ENCODE measurements at places on chromosomes 3 and 15. TPM values are rescaled to one million over a fixed set of nuclear protein-coding genes. Genes with fewer than 3 reads are reported as not detected.

The PP2D1 gene
- total RNA-seq: not detected

The WDR93 gene
- 0.38 TPM for total RNA-seq

The FETUB gene
- not detected for total RNA-seq

The SLC28A2 gene
- total RNA-seq: not detected

The MESP2 gene
- not detected for total RNA-seq

The TRANK1 gene
- total RNA-seq: 139 TPM

The CNTN4 gene
- not detected for total RNA-seq

The CRTC3 gene
- total RNA-seq: 92.4 TPM

The SEMA5B gene
- total RNA-seq: not detected

The PPP1R14D gene
- not detected for total RNA-seq

- H3K27ac ChIP-seq: no peak overlapping the region
- no peaks in the 10 kb centered on the region for H3K27me3 ChIP-seq
- no peak overlapping the region for H3K4me3 ChIP-seq
- H3K36me3 ChIP-seq: no peaks in the 10 kb centered on the region
- no peak for DNase-seq
Observed at GRCh38 chr15:37199545-37199944, 99.2 kb upstream of the MEIS2 start.

DNA sequence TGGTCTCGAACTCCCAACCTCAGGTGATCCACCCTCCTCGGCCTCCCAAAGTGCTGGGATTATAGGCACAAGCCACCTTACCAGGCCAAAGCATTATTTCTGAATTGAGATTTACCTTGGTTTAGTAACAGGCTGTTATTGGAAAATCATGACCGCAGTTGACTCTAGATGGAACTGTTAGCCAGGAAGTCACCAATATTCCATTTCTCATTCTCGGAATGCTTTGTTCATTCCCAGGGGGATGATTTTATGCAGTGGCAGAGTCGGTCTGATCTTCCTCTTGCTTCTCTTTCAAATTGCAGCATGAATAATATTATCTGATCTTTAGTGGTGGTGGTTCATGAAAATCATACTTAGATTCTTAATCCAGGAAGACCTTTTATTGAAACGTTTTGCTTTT, 195.5 kb upstream of the MBNL1 start:
- H3K27ac ChIP-seq: no peak overlapping the region
- no peak overlapping the region for H3K4me3 ChIP-seq
- no peaks in the 10 kb centered on the region for H3K36me3 ChIP-seq
- H3K4me1 ChIP-seq: no peaks in the 10 kb centered on the region

GRCh38 chr3:125461896-125462295, 58.1 kb downstream of the SNX4 start:
- peaks cover 39% of the 10 kb centered on the region for H3K36me3 ChIP-seq
- no peak overlapping the region for H3K4me3 ChIP-seq
- H3K27me3 ChIP-seq: no peaks in the 10 kb centered on the region
- no peak for DNase-seq
- no peaks in the 10 kb centered on the region for H3K4me1 ChIP-seq
- H3K27ac ChIP-seq: no peak overlapping the region

- no peak overlapping the region for H3K27ac ChIP-seq
- no peaks in the 10 kb centered on the region for H3K36me3 ChIP-seq
- H3K4me3 ChIP-seq: no peak overlapping the region
- H3K27me3 ChIP-seq: peaks cover 2% of the 10 kb centered on the region
- no peaks in the 10 kb centered on the region for H3K4me1 ChIP-seq
Observed at GRCh38 chr3:151999936-152000335, 126.5 kb downstream of the SUCNR1 start.

DNA sequence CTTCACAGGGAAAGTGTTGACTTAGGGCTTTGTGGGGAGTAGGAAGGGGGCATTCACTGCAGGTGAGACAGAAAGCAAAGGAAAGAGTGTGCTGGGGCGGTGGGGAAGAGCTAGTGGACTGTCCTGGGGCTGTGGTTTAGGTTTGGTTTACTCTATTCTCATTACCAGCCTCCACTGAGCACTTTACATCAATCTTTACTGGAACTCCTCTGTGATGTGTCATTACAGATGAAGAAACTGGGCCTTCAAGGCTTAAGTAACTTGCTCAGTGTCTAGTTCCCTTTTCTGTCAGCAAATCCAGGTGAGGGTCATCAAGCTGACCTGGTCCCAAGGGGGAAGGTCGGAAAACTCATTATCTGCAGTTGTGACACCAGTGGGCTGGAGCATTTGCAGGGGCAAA, 120.2 kb upstream of the PFN2 start:
- no peak for DNase-seq
- H3K36me3 ChIP-seq: no peaks in the 10 kb centered on the region
- H3K27me3 ChIP-seq: no peaks in the 10 kb centered on the region

DNA sequence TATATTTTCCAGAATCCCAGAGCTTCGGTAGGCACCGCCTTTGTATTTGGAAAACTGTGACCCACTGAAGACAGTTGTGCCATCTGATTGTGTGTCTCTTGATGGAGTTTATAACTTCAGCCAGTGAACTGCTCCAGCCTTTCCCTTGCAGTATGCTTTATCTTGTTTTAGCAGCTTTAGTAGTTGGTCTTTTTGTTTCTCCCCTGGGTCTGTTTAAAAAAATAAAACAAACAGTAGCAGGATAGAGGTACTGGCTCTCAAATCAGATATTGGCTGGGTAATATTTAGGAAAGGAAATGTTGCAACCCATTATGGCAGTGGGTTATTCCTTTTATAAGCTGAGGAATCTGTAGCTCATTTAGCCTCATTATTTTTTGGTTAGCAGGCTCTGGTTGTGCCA, 151.5 kb upstream of the BFSP2 start:
- DNase-seq: no peak
- H3K27ac ChIP-seq: no peak overlapping the region
- H3K4me1 ChIP-seq: no peaks in the 10 kb centered on the region
- H3K27me3 ChIP-seq: no peaks in the 10 kb centered on the region
- H3K4me3 ChIP-seq: no peak overlapping the region
- no peaks in the 10 kb centered on the region for H3K36me3 ChIP-seq

- H3K4me3 ChIP-seq: no peak overlapping the region
- no peaks in the 10 kb centered on the region for H3K4me1 ChIP-seq
- H3K36me3 ChIP-seq: no peaks in the 10 kb centered on the region
- H3K27me3 ChIP-seq: no peaks in the 10 kb centered on the region
- no peak for DNase-seq
Observed at GRCh38 chr3:143567823-143568222, 280.4 kb downstream of the SLC9A9 start.

GRCh38 chr3:195956577-195956976, 48.2 kb upstream of the TNK2 start:
- DNase-seq: no peak
- peaks cover 6% of the 10 kb centered on the region for H3K4me1 ChIP-seq
- H3K27ac ChIP-seq: no peak overlapping the region
- no peaks in the 10 kb centered on the region for H3K36me3 ChIP-seq

DNA sequence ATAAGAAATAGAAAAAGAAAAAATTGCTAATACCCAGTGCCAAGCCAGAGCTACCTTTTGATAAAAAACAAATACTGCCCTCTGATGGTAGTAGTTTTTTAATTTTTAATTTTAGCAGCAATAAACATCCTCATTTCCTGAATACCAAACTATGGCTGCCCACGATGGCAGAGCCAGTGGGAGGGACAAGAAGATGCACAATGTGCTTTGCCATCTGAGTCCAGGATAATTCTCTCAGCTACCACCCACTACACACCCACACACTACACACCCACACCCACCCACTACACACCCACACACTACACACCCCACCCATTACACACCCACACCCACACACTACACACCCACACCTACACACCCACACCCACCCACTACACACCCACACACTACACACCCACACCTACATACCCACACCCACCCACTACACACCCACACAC, 17.8 kb downstream of the CEP19 start:
- no peak overlapping the region for H3K27ac ChIP-seq
- peaks cover 18% of the 10 kb centered on the region for H3K4me1 ChIP-seq
- H3K4me3 ChIP-seq: no peak overlapping the region
- H3K36me3 ChIP-seq: no peaks in the 10 kb centered on the region
- H3K27me3 ChIP-seq: no peaks in the 10 kb centered on the region

GRCh38 chr3:136954980-136955780, 2.6 kb upstream of the IL20RB start:
- peaks cover 2% of the 10 kb centered on the region for H3K36me3 ChIP-seq
- H3K27me3 ChIP-seq: no peaks in the 10 kb centered on the region
- H3K4me1 ChIP-seq: peaks cover 4% of the 10 kb centered on the region
- H3K4me3 ChIP-seq: no peak overlapping the region
- DNase-seq: no peak
- no peak overlapping the region for H3K27ac ChIP-seq

DNA sequence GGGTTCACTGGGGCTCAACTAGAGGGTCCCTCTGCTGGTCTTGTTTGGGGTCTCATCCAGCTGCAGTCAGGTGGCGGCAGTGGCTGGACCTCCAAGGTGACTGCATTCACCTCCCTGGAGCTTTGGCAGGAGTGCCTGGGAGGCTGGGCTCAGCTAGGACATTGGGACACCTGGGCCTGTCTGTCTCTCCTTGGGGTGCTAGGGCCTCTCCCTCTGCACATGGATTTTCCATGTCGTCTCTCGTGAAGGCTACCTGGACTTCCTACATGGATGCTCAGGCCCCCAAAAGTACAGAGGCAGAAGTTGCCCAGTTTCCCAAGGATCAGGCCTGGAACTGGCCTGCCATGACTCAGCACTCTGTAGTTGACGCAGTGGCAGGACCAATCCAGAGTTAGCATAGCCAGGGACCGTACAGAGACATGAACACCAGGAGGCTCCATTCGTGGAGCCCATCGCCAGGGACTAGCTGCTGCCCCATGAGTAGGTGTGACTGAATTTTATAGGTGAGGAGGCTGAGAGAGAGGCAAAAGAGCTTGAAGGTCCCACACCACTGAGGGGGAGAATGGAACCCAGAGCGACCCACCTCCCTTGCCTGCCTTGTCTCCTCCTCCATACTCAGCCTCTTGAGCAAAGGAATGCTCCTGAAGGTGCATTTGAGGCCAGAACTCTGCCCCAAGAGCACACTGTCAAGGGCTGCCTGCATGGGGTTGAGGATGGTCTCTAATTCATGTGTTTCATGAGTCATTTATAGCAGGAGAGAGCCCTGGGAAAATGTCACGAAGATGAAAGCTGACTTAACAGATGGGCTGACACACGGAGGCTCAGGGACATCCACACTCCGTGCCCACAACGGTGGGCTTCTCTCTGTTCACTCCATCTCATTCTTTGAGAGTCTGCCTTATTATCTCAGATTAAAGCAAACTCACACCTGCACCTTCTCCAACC, 13.0 kb upstream of the ALDH1A3 start:
- DNase-seq: no peak
- H3K27me3 ChIP-seq: no peaks in the 10 kb centered on the region
- H3K4me1 ChIP-seq: no peaks in the 10 kb centered on the region
- H3K4me3 ChIP-seq: no peak overlapping the region

GRCh38 chr3:107619549-107619948, 96.8 kb downstream of the BBX start:
- H3K36me3 ChIP-seq: no peaks in the 10 kb centered on the region
- H3K4me1 ChIP-seq: no peaks in the 10 kb centered on the region
- H3K27ac ChIP-seq: no peak overlapping the region
- H3K27me3 ChIP-seq: no peaks in the 10 kb centered on the region

- DNase-seq: no peak
- no peak overlapping the region for H3K27ac ChIP-seq
- no peak overlapping the region for H3K4me3 ChIP-seq
- no peaks in the 10 kb centered on the region for H3K36me3 ChIP-seq
- no peaks in the 10 kb centered on the region for H3K27me3 ChIP-seq
- no peaks in the 10 kb centered on the region for H3K4me1 ChIP-seq
Observed at GRCh38 chr15:93209690-93210445, 120.9 kb upstream of the RGMA start.

DNA sequence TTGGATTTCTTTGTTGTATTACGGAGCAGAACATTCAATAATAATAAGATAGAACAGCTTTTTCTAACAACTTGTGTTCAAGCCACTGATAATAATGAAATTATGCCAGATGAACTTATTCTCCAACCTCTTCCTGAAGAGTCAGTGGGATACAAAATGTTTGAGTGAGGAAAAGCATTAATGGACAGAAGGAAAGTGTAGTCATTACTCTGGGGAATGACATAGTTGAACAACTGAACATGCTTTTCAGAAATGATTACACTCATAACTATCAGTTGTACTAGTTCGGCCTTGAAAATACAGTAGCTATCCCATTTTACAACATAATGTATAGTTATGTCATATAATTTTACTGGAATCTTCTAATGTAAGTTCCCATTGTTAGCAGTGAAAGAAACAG, 55.9 kb downstream of the ALCAM start:
- H3K27me3 ChIP-seq: no peaks in the 10 kb centered on the region
- no peak overlapping the region for H3K4me3 ChIP-seq
- no peaks in the 10 kb centered on the region for H3K4me1 ChIP-seq
- no peak for DNase-seq

- no peaks in the 10 kb centered on the region for H3K36me3 ChIP-seq
- H3K4me1 ChIP-seq: peaks cover 66% of the 10 kb centered on the region
- H3K4me3 ChIP-seq: no peak overlapping the region
- no peak for DNase-seq
- H3K27ac ChIP-seq: no peak overlapping the region
Observed at GRCh38 chr15:70493787-70494516, 269.4 kb downstream of the UACA start.

DNA sequence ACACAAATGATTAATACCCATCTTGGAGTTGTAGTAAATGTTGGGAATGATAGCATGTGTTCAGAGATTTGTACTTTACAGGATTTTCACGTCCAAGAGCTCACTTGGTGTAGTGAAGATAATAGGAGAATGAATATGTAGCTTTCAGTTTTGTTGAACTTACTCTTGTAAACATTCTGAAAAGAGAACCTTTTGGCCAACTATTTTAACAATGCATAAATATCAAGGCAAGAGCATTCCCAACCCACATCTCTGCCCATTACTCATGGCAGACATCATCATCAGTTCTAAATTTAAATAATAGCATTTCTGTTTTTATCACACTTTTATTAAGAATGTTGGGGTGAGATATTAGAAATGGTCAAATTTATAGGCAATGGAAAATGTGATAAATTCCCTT, 465.2 kb upstream of the TPRG1 start:
- H3K36me3 ChIP-seq: peaks cover 2% of the 10 kb centered on the region
- H3K4me1 ChIP-seq: peaks cover 6% of the 10 kb centered on the region
- no peaks in the 10 kb centered on the region for H3K27me3 ChIP-seq

- no peak overlapping the region for H3K4me3 ChIP-seq
- DNase-seq: no peak
- H3K27ac ChIP-seq: no peak overlapping the region
- H3K27me3 ChIP-seq: peaks cover 14% of the 10 kb centered on the region
Observed at GRCh38 chr3:142943870-142944269, 19.6 kb downstream of the PAQR9 start.

DNA sequence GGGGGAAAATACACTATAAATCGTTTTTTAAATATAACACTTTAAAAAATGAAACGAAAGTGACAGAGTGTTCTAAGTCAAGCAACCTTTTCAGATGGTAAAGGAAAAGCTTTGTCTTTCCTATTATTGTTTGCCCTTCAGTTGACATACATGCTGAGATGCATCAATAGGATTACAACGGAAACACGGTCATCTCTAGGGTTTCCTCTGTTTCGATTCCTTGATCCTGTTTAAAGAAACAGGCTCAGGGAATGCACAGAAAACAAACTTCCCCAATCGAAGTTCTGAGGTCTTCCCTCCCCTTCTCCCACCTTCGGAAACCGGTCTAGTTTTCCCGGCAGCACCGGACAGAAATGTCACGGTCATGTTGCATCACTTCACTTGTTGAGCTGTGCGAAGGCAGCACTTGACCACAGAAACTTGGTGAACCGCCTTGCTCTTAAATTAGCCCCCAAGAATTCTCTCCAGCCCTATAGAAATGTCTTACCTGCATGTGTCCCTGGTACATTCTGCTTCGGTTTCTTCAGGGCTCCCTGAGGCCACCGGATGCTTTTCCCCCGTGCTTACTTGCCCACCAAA, 556 bp downstream of the PEX5L start:
- H3K27ac ChIP-seq: no peak overlapping the region
- H3K36me3 ChIP-seq: no peaks in the 10 kb centered on the region
- H3K27me3 ChIP-seq: peaks cover 21% of the 10 kb centered on the region
